ENCODE measurements at places on chromosomes 7 and 10.

DNA sequence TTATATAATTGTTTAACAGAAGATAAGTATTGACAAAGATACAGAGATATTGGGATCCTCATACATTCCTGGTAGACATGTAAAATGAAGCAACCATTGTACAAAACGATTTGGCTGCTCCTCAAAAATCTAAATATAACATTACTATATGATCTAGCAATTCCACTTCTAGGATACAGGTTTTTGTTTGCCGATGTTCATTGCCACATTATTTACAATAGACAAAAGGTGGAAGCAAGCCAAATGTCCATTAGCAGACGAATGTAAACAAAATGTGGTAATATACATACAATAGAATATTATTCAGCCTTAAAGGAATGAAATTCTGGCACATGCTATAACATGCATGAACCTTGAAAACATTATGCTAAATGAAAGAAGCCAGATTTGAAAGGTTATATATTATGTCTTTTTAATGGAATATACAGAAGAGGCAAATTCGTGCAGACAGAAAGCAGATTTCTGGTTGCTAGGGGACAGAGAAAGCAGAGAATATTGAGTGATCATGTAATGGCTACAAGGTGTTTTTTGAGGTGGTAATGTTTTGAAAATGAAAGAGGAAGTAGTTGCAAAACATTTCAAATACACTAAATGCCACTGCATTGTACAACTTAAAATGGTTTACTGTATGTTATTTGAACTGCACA lies 44.9 kb downstream of the POLR1F start:
- DNase-seq: no peak

DNA sequence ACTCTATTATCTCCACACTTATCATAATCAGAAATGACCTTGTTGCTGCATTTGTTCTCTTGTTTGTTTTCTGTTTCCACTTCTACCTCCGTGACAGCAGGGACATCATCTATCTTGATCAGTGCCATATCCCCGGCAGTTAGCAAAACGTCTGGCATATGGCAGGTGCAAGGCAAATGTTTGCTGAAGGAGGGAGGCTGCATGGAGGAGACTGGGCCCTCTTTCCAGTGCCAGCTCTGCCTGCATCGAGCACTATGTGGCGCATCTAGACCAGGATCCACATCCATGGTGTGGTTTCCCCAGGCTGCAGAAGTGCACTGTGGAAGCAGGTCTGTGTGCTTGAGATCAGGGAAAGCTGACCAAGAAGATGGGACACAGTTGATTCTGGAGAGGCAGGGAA lies 181.2 kb downstream of the KCNMA1 start:
- DNase-seq: no peak

DNA sequence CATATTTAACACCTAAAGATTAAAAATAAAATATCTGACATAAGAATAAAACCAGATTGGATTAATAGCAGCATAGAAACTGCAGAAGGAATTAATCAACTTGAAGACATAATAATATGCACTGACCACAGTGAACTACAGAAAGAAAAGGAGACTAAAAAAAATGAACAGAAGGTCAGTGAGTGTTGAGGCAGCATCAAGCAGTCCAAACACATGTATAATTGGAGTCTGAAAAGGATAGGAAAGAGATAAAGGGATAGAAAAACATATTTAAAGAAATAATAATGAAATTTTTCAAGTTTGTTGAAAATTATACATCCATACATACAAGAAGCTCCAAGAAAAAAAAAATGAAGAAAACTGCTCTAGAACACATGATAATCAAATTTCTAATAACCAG lies 756.2 kb downstream of the GATA3 start:
- DNase-seq: no peak

DNA sequence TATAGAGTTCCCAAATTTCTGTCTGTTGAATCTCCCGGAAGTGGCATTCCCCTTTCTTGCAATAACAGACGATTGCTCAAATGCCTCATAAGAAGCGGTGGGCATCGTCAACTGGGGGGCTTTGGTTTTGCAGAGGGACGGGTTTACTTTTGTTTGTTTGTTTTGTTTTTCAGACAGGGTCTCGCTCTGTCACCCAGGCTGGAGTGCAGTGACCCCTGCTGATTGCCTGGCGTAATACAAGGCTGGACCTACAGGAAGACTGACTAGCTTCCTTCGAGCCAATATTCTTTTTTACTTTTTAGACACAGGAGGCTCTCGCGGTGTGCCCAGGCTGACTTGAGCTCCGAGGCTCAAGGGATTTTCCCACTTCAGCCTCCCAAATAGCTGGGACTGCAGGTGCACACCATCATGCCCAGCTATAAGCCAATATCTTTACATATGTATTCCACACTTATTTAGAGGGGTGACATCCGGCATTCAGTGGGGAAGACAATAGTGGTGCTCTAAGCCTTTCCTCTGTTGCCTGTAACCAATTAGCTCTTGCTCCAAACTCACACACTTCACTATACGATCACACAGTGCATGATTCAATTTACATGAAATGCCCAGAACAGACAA lies 58.1 kb downstream of the FHIP2A start:
- DNase-seq: no peak

DNA sequence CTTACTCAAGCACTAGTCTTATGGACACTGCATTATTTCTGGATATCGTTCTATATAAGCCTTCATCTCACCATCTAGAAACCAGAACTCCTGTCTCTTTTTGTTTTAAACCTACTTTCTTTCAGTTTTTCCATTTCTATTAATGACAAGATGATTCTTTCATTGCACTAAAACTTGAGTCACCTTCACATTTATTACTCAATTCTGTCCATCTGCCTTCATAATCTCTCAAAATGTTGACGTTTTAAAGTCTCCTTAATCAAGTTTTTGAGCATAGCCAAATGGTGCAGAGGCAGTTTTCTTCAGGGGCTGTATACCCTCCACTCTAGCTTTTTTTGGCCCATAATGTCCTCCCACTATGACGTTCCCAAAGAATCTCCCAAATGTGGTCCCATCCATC lies 17.6 kb downstream of the STAM start:
- DNase-seq: no peak

DNA sequence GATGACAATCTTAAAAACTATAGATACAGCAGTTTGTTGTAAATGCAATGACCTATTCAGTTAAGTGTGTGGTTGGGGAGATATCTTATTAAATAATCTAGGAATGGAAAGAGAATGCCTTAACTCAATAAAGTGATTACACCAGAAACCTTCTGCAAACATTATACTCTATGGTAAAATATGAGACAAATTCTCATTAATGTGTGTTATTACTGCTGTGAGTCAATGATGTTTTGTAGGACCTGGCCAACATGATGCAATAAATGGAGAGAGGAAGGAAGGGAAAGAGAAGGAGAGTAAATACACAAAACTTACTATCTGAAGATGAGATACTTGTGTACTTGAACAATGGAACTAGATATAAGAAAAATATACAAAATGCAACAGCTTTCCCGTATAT lies 25.1 kb downstream of the MKX start:
- no peak for DNase-seq

DNA sequence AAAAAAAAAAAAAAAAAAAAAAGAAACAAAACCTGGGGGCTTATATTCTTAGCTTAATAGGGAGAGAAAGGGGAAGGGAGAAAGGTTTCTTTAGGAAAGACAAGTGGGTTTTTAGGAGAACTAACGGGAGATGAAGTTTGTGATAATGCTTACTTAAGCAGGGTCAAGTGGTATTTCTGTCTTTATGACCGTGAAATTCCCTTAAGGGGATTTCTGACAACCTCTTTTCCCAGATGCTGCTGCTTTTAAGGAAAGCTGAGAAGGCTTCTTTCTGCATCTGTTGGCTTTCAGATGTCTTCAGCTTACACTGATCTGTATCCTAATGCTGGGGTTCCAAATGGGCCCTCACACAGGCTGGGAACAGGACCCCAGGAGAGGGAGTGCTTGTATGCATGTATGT lies 42.6 kb downstream of the ADAMTS14 start:
- DNase-seq: no peak

DNA sequence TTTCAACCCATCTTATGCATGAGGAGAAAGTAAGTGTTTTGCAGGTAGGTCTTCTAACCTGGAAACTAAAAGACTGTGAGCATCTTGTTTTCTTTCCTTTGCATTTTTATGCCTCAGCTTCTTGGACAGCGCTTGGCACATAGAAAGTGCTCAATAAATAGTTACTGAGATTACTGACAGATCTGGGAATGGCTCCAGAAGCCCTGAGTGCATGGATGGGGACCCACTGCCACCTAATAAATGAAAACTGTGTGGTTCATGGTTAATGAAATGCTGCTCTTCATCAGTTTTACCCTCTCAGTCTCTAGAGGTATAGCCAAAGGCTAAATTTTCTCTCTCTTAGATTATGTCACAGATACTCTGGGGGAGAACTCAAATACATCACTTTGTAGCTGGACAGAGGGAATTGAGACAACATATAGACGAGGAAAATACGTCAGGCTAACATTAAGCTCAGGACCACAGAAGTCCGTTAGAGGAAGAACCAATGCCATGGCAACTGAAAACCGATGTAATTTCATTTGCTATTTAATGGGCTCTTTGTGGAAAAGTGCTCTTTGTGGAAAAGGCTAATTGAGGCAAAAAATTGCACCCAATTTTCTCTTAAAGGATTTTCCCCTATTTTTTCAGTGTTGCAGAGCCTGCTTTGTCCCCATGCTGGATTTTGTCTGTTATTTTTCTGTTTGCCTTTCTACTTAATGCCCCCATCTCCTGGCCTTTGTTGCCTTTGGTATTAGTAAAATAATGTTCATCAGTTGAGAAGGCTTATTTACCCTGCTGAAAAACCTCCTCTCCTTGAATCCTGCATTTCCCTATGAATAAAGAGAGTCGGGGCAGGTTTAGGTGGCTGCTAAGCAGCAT lies 17.8 kb downstream of the ASB4 start:
- no peak for DNase-seq

GRCh38 chr7:48964074-48964473 lies 39.7 kb downstream of the CDC14C start:
- peak; percentile 50 for DNase-seq

- DNase-seq: no peak
Measured at GRCh38 chr7:157018328-157018996, 8.0 kb upstream of the MNX1 start.

- no peak for DNase-seq
Measured at GRCh38 chr7:371779-372545, 82.0 kb downstream of the FOXL3 start.

DNA sequence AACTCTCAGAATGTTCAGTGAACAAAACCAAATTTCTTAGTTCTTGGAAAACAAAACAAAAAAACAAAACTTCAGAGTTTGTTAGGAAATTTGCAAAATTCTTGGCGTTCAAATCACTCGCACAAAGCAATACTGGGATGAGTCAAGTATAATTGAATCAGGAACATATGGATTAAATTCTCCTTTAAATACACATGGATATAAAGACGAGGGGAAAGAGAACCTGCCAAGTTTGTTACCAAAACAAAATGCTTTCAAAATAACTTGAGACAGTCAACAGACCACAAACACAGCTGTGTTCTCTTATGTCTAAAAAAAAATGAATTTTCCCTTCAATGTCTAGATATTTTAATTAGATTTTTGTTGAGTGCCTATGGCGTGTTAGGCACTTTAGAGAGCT lies 93.5 kb upstream of the MPP7 start:
- DNase-seq: peak; percentile 40

DNA sequence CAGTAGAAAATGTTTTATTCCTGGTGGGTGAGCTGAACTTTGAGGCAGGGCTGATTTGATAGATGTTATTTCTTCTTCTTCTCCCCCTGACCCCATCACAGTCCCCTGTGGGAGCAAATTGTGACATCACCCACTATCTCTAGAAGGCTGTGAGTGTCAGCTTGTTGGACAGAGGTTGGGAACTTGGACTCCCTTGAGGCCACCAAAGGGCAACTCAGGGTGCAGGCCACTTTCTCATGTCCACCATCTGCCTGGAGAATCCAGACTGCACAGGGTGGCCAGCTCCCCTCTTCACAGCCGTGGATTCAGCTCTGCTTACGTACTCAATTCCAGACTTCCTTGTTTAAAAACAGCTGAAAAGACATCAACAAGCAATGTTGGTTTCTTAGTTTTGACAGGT lies 103.0 kb downstream of the LRRC18 start:
- DNase-seq: no peak

DNA sequence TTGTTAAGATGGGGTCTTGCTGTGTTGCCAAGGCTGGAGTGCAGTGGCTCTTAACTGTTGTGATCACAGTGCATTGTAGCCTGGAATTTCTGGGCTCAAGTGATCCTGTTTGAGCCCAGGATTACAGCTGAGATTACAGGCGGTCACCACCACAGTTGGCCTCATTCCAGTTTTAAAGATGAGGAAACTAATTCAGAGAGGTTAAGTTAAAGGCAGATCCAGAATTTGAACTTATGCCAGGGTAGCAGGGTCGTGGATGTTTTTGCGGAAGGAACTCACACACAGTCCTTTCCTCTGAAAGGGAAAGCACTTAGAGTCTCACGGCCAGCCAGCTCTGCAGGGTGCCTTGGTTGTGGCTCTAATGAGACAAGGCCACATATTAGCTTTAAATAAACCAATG lies 84.7 kb downstream of the MMRN2 start:
- DNase-seq: no peak

GRCh38 chr10:83991986-83992753 lies 147.1 kb upstream of the GHITM start:
- no peak for DNase-seq

DNA sequence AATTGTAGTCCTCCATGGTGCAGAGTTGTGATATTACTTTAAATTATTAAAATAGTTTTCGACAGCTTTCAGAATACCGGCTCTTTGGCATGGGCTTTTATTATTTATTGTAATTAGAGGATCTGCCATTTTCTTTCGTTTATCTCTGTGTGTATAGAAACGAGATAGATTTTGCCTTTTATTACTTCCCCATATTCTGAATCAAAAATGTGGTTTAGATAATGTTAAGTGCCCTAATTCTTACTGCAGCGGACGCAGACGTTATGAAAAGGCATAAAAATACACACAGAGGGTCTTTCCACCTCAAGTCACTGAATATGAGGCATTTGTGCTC lies 1.9 kb upstream of the ARID5B start:
- no peak for DNase-seq

GRCh38 chr10:62253704-62254103 lies 14.9 kb downstream of the RTKN2 start:
- DNase-seq: no peak

GRCh38 chr10:84406561-84406960 lies 78.2 kb downstream of the CCSER2 start:
- DNase-seq: no peak

DNA sequence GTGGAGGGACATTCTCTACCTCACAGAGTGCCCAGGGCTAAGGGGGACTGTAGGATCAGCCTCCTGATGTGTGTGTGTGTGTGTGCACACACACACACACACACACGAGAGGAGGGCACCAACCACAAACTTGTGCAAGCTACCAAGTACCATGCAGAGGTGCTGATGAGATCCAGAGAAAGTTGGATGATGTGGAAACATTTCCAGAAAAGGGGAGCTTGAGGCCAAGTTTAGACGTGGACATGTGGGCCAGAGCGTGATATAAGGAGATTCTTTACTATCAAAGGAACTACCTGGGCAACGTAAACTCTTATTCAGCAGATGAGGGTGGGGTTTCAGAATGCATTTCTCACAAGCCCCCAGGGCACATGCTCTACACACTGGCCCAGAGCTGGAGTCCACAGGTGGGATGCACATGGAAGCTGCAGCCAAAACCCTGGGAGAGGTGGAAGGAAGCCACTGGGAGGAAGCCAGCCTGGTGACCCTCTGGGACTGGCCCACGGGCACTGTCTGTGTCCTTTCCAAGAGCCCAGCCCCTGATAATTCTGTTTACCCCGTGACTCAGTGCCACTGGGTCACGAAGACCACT lies 53.5 kb downstream of the DLG5 start:
- DNase-seq: no peak

GRCh38 chr10:11036424-11037011 lies 18.8 kb downstream of the CELF2 start:
- peak; percentile 61 for DNase-seq

GRCh38 chr10:28684986-28685580 lies 7.8 kb downstream of the BAMBI start:
- no peak for DNase-seq
